ENCODE measurements at places on chromosomes 5 and 9.

DNA sequence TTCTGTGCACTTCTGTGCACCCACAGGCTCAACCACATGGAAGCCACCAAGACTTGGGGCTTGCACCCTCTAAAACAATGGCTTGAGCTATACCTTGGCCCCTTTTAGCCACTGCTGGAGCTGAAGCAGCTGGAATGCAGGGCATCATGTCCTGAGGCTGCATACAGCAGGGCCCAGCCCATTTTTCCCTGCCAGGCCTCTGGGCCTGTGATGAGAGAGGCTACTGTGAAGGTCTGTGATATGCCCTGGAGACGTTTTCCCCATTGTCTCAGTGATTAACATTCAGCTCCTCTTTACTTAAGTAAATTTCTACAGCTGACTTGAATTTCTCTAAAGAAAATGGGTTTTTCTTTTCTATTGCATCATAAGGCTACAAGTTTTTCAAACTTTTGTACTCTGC, 134.0 kb upstream of the EGFLAM start:
- no peak for DNase-seq

- DNase-seq, result no peak
Observed at GRCh38 chr5:51618234-51618633, 235.0 kb downstream of the ISL1 start.

GRCh38 chr9:8412327-8412726, 612.7 kb upstream of the DMAC1 start:
- no peak for DNase-seq

GRCh38 chr9:105131981-105132380, 112.5 kb upstream of the SLC44A1 start:
- DNase-seq, result peak; percentile 71

GRCh38 chr5:2983583-2984300, 232.3 kb upstream of the IRX2 start:
- no peak for DNase-seq

DNA sequence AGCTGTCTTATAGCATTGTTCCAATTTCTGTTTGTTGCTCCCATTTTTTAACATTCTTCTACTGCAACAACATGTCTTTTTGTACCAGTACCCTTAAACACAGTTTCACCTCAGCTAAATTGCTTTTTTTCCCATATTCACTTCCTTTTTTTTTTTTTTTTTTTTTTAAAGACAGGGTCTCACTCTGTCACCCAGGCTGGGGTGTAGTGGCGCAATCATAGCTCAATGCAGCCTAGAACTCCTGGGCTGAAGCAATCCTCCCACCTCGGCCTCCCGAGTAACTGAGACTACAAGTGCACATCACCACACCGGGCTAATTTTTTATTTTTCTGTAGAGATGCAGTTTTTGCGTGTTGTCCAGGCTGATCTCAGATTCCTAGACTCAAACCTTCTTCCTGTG, 161.3 kb downstream of the NIPBL start:
- no peak for DNase-seq

DNA sequence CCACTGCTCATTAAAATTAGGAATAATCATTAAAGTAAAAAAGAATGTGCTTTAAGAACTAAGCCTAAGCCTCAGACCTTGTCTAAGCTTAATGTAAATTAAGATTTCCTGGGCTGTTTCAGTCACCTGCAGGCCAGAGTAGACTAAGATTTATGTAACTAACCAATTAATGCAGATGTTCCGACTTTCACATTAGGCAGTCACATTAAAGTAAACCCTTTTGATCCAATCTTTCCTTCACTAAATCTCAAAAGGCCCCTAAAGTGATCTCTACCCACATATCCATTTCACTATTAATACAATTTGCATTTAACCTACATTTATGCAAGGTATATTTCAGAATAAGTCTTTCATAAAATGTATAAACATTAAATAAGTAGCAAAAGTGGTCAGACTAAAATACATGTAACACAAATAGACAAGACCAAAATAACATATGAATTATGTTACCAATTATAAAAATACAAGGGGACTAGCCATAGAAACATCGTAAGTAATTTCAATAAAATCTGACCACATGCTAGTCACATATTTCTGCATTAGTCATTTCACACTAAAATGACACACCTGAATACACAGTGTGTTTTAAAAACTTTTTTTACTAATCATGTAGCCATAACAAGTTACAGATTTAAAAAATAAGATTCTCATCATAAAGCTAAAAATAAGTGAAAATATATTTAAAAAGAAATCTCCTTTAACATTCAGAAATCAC, 7.7 kb downstream of the NR3C1 start:
- DNase-seq, result no peak

GRCh38 chr5:132504746-132505145, 14.2 kb upstream of the IRF1 start:
- DNase-seq, result no peak

DNA sequence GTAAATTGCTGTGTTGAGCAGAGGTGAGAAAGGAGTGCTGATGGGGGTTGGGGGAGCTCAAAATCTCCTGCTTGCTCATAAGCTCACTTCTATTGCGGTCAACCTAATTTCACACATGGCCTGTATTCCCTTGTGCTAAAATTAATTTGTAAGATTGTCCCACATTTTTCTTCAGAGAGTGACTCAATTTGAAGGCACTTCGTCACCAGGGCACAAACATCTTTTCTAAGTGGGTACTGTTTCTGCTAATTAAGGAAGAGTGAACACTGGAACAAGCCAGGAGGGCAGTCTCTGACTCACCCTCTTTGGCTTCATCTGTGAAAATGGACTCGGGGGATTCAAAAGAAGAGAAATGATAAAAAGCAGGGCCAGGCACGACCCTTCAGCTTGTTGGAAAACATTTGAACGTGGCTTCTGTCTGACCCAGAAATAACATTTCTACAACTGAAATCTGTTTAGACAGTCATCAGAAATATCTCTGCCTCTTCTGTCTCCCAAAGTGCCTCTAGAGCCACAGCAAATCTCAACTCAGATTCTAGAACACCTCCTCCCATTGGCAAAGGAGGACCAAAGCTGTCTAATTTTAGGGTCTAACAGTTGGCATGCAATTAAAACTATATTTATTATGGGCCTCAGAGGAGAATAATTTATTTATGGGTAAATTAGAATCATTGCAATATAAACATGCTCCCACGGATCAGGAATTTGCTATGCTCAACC, 49.8 kb downstream of the FEM1C start:
- peak; percentile 27 for DNase-seq

- DNase-seq, result no peak
Observed at GRCh38 chr9:72599874-72600534, 78.6 kb downstream of the TMC1 start.

GRCh38 chr5:103562453-103563157, at the start of gene NUDT12:
NUDT12 (minus strand) TSS chr5:103562789; CDS start chr5:103560248, 2,541 bp downstream.
- peak; percentile 65 for DNase-seq

- DNase-seq, result no peak
Observed at GRCh38 chr9:124794902-124795491, 18.1 kb downstream of the OLFML2A start.

DNA sequence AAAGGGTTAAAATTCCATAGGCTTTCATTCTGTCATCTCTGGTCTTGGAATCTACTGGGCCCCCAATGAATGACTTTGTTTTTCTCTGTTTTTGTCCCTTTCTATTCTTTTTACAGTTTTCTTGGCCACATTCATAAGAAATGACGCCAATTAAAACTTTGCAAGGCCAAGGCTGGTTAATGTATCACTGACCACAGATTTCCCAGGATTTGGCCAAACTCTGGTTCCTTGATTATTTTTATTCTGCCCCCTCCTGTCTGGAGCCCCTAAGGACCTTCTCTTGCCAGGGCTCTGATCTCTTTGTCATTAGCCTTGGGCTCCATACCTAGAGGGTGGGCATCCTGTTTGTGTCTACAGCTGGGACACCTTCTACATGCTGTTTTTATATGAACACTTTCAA, 388.9 kb upstream of the PAPPA start:
- no peak for DNase-seq

DNA sequence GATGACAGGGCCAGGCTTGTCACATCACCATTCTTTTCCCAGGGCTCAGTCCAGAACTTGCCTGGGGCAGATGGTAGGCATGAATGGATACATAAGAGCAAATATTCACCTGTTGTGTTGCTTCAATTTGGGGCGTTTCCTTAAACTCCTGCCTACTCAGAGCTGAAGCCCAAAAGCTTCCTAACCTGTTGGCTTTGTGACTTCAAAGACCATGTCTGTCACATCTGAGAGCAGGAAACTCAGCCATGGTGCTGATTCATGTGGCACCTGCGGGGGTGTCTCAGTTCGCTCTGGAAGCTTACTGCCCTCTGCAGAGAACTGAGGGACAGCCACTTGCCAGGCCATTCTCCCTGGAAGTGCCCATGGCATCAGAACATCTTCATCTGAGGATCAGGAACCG, 246.6 kb downstream of the HSPA4 start:
- no peak for DNase-seq

DNA sequence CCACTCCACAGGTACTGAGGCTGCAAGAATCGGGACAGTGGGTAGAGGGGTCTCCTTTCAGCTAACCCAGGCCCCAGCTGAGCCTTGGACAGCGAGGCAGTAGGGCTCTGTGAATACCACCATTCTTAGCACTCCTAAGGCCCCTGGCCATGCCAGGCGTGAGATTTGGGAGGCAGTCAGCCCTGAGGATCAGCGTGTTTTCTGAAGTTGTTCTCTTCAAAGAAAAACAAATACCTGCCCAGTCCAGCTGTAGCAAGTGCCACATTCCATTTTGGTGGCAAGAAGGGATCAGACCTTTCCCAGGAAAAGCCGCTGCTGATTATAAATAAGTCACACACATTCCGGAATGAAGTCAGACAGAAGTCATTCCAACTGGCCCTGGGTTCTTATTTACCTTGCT, 47.8 kb downstream of the RALGPS1 start:
- no peak for DNase-seq

GRCh38 chr5:181044662-181045305, 4.7 kb downstream of the BTNL9 start:
- no peak for DNase-seq

- DNase-seq, result no peak
Observed at GRCh38 chr5:23419115-23419514, 88.3 kb upstream of the PRDM9 start.

DNA sequence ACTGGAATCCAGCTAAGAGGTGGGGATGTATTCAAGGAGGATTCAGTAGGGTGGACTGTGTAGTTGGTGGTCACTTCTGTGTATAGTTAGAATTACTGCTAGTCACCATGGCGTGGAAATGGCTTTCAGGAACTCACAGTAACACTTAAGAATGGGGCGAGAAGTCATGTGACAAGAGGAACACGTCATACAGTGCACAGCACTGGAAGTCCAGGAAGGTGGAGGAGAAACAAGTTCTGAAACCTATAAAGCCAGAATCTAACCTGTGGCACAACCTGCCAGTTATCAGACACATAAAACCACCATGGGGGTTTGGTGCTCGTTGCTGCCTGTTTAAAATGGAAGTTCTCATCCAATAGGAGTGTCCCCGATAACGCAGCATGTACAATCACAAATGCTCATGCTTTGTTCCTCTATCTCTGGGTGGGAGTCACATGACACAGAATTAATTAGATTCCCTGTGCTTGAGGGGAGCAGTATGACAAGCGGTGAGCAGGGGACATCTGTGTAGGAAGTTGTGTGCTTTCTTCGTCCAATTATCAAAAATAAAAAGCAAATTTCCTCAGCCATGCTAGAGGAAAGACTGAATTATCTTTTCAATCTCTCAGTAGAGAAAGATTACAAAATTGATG, 193.0 kb downstream of the SPOCK1 start:
- no peak for DNase-seq

GRCh38 chr5:120055858-120056257, 408.2 kb upstream of the PRR16 start:
- peak; percentile 77 for DNase-seq

DNA sequence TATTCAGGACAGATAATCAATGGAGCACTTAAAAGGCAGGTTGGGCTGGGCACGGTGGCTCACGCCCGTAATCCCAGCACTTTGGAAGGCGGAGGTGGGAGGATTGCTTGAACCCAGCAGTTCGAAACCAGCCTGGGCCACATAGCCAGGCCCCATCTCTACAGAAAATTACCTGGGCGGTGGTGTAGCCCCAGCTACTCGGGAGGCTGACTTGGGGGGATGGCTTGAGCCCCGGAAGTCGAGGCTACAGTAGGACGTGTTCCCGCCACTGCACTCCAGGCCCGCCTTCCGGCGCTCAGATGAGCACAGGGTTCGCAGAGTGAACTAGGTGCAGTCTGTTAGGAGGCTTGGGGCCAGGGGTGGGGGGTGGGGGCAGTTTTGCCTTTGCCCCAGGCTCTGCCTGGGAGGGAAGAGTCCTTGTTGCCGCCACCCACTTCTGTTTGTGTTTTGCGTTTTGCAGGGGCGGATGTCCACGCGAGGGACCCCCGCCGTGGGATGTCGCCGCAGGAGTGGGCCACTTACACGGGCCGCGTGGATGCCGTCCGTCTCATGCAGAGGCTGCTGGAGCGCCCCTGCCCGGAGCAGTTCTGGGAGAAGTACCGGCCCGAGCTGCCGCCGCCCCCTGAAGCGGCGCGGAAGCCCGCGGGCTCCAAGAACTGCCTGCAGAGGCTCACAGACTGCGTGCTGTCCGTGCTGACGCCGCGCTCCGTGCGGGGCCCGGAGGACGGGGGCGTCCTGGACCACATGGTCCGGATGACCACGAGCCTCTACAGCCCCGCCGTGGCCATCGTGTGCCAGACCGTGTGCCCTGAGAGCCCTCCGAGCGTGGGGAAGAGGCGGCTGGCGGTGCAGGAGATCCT, 85.2 kb downstream of the ANKRD33B start:
- DNase-seq, result no peak

DNA sequence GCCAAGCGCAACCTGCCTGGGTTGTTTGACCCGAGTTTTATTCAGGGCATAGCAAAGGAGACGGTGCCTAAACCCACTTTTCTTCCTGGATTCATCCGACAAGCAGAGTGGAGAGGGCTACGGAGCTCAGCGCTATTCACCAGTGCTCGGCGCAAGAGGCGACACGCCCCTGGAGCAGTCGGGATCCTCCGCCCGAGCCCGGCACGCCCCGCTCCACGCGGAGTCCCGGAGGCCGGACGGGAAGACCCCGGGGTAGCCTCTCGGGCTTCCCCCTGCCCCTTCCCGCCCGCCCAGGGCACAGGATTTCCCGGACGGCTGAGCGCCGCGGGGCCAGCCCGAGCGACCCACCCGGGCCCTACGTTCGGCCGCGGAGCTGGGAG, 427 bp downstream of the SERINC5 start:
- peak; percentile 52 for DNase-seq

DNA sequence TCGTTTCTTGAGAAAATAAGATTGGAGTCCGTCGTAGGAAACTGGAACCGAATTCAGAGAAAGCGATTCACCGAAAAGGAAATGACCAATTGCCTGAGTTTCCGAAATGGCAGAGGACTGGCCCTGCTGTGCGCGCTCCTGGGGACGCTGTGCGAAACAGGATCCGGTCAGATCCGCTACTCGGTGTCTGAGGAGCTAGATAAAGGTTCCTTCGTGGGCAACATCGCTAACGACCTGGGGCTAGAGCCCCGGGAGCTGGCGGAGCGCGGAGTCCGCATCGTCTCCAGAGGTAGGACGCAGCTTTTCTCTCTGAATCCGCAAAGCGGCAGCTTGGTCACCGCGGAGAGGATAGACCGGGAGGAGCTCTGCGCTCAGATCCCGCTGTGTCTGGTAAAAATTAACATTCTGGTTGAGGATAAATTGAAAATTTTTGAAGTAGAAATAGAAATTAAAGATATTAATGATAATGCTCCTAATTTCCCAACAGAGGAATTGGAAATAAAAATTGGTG, 379 bp downstream of the PCDHGA3 start:
- DNase-seq, result no peak

GRCh38 chr9:108691614-108692013, 164.2 kb downstream of the ACTL7B start:
- no peak for DNase-seq

- DNase-seq, result no peak
Observed at GRCh38 chr9:107409581-107410389, 79.8 kb downstream of the KLF4 start.

- DNase-seq, result peak; percentile 75
Observed at GRCh38 chr5:136174021-136174659, 18.8 kb downstream of the SMIM32 start.

GRCh38 chr5:37668524-37669047, 171.3 kb downstream of the GDNF start:
- DNase-seq, result peak; percentile 94

Measured in AG10803 (cell line).